NCI-H748 treated with DMSO at 0.1 percent for 48 hours (cell line): ENCODE measurements at places on chromosomes 7 and 10.

GRCh38 chr7:39202041-39202440, 224.3 kb downstream of the POU6F2 start:
- no peak for DNase-seq

DNA sequence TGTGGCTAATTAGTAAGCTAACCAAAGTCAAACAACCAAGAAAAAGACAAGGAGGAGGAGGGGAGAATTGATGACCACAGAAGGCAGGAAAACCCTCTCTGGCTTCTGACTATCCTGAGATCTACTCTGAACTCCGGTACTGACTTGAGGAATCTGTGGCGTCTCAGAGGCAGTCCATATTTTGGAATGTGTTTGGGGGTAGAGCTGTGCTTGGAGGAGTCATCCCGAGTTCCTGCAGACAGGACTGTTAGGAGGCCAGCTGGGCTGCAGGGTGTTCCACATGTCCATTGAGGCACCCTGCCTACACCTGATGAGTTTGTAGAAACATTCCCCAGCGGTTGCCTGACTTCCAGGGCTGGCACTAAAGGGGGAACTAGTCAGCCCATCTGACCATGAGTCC, 91.6 kb downstream of the PLCE1 start:
- DNase-seq = no peak

DNA sequence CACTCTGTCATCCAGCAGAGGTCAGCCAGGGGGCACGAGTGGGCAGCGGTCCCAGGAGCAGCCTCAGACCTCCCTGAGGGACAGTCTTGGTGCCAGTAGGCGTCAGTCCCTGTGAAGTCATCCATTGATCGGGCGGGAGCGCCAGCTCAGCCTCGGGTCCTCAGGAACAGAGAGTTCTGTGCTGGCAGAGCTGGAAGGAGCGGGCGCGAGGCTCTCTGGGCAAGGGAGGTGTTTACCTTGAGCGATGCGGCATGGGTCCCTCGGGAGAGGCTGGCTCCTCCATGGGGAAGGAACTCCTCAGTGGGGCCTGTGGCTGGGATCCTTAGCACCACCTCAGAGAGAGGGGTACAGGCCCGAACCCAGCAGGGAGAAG, 101.1 kb upstream of the PPIF start:
- DNase-seq = no peak

- DNase-seq = no peak
Observed at GRCh38 chr10:110837418-110838171, 34.1 kb upstream of the PDCD4 start.

DNA sequence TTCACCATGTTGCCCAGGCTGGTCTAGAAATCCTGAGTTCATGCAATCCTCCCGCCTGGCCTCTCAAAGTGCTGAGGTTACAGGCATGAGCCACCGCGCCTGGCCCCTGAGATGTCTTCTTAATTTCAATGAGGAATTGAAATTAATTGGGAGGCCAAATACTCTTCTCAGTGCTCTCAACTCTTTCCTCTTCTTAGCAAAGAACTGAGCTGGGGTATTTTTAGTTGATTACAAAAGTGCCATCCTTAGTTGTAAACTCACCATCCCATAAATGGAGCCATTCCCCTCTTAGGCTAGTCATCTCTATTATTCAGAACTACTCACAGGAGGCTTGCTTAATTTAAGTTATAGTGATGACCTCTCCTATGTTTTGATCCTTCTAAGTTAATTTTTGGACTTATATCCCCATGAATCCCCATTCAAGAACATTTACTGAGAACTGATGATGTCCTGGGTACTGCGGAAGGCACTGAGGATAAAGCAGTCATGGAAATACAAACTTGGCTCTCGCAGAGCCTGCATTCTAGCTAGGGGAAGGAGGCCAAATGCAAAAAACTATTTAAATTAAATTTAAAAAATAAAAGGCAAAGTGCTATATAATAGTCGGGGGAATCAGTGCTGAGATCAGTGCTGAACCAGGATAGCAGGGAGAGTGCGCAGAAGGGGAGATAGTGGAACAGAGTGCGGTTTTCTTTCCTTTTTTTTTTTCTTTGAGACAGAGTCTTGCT, 145.3 kb downstream of the SFMBT2 start:
- no peak for DNase-seq

DNA sequence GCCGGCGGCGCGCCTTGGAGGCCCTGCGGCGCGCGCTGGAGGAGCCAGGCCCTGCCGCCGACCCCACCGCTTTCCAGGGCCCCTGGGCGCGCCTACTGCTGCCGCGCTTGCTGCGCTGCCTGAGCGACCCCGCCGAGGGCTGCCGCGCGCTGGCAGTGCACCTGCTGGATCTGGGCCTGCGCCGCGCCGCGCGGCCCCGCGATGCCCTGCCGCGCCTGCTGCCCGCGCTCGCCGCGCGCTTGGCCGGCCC, 280 bp downstream of the DNAAF5 start:
- DNase-seq = no peak

- DNase-seq = no peak
Observed at GRCh38 chr7:6409944-6410693, 37.6 kb downstream of the DAGLB start.

- DNase-seq = no peak
Observed at GRCh38 chr10:79883986-79884385, 57.4 kb downstream of the NUTM2E start.

- no peak for DNase-seq
Observed at GRCh38 chr10:67076144-67076543, 150.3 kb downstream of the LRRTM3 start.

DNA sequence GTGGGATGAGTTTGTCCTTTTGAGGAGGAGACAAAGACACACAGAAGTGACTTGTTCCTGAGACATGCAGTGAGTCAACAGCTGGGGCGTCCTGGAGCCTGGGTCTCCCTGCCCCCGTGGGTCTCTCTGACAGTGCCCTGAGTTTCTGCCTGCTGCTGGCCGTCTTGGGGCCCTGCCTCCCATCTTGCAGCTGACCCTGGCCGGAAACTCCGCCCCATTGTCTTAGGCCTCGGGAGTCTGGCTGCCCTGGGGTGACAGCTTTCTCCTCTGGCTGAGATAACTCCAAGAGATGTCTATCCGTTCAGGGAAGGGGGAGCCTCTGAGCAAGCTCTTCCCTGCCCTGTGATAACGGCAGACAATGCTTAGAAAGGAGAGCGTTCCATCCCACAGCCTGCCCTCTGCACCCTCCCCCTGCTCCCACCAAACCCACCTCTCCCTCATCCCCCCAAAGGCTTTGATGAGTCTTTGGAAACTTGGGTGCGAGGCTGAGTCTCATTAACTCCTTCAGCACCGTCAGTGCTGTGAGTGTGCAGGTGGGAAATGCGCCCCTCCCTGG, 69.5 kb upstream of the PODXL start:
- DNase-seq = no peak

DNA sequence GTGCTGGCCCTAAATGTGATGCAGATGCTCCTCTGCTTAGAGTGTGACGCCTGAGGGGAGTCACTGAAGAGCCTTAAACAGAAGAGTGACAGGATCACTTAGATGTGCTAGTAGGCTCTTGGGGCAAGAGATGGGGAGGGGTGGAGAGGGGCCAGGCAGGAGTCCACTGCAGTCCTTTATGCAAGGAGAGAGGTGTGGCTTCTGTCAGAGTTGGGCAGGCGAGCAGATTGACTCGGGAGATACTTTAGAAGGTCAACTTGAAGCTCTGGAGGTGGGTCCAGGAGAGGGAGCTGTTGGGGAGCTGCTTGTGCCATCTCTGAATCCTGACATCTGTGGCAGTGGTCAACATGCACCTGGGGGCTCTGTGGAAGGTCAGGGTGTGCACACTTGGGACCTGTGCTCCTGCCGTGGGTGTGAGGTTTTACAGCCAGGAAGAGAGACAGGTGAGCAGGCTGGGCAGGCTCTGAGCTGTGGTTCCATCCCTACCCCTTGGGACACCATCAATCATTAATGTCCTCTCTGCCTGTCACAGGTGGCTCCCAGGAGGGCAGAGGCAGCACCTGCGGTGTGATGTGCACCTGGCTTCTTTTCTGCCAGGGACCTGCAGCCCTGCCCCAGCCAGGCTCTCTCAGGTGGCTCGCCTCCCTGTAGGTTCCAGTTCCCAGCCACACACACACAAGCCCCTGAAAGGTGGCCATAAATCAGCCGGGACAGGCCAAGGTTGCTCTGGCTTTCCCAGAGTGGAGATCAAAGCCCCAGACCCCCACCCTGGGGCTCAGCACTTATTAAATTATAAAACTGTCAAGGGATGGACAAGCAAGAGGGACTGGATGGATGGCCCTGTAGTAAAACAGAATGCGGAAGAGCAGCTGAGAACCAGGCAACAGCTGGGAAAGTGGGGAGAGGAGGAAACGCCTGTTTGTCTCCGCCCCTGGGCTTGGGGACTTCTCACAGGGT, 14.0 kb downstream of the NEURL1 start:
- DNase-seq = no peak

DNA sequence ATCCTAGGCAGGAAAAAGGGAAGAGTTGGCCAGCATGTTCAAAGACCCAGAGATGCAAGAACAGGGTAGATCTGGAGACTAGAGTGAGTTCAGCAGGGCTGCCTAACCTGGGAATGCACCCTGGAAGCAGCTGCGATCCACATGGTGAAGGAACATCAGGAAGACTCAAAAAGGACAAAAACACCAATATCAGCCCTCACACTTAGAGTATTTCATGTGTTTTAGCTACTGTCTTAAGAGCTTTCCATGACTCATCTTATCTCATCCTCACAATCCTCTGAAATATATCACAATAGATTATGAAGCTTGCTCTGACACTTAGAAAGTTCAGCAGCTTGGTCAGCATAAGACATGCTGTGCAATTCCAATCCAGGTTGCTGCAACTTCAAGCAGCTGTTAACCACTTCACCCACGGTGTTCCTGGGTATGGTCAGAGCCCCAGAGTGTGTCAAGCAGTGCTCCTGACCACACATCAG, 380.9 kb downstream of the PARD3 start:
- DNase-seq = no peak

GRCh38 chr10:100923580-100923979, 10.8 kb downstream of the SLF2 start:
- DNase-seq = no peak

GRCh38 chr10:61169294-61169693, 225.3 kb upstream of the RHOBTB1 start:
- no peak for DNase-seq

DNA sequence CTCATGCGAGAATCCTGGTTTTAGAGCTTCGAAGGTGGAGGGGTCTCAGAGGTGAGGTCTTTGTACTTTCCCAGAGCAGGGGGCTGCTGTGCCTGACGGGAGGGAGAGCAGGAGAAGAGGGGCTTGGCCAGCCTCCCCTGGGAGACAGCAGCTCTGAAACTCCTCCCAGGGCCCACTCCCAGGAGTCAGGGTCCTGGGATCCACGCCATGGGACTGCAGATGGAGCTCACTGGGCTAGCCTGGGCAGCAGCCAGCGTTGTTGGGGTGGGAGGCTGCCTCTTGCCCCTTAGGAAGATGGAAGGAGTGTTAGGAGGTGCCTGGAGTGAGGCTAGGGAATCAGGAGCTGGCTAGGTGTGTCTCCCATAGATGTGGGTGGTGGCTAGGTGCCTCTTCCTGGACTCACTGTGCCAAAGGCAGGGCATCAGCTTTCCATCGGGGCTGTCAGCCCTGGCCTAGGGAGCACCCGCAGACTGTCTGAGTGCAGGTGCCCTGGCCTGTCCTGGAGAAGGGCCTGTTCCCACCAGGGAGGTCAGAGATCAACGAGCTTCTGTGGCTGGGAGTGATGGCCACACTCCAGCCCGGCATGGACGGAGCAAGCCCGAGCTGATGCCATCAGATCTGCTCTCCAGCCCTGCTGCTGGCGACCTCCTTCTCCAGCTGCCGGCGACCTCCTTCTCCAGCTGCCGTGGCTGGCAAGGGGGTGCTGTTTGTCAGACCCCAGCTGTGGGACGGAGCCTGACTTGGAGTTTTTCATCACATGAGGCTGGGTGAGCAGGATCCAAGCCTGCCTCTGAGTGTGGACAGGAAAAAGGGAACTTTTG, 111.3 kb downstream of the PTPN20 start:
- DNase-seq = no peak

- DNase-seq = no peak
Observed at GRCh38 chr10:103824281-103824680, 31.1 kb downstream of the SH3PXD2A start.

DNA sequence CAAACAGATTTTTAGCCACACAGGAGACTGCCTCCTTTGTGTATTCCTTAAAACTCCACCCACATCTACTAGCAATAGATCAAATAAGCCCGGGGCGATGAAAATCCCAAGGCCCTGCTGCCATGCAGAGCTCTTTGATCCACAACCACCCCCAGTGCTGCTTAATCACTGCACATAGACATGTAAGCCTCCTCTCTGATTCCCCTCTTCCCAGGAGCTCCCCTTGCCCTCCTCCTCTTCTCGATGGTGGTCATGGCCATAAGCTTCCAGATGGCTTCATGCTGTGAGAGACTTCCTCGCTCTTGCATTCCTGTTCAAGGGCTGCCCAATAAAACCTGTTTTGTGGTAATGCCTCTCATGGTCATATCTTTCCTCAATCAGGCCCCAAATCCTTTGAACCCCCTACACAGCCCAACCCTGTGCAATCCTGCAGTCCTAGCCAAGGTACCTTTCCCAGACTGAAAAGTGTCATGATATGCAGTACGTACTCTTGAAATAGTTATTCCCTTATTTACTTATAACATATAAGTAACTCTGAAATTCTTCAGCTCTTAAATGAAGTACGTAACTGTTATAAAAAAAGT, 158.5 kb downstream of the CACNA2D1 start:
- DNase-seq = no peak

- DNase-seq = no peak
Observed at GRCh38 chr10:306675-307185, 171.5 kb downstream of the ZMYND11 start.
